ENCODE measurements at places on chromosomes 5 and 9.
A peak's percentile ranks its signal among the peaks of the same experiment; 100 is the strongest.

GRCh38 chr9:77843076-77843870 lies 188.3 kb downstream of the GNAQ start:
- DNase-seq, result no peak

- no peak for DNase-seq
Observed at GRCh38 chr5:53785924-53786323, 225.5 kb downstream of the NDUFS4 start.

- no peak for DNase-seq
Observed at GRCh38 chr9:133344071-133344470, 3.9 kb downstream of the MED22 start.

GRCh38 chr5:32342656-32343055 lies 29.9 kb upstream of the MTMR12 start:
- DNase-seq, result no peak

DNA sequence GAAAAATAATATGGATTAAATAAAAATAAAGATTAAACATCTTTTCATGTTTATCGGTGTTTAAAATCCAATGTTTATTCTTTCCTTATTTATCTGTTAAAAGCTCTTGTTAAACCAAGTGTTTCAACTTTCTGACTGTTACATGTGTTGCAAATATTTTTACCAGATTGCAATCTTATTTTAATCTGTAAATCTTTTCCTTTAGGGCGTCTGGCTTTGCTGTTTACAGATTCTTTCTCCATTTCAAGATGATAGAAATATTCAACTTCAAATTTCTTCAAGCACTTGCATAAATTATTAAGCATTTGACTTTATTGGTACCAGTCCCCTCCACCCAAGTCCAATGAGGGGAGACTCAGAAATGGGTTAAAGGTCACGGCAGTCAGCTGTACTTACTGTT lies 16.9 kb upstream of the ABCA1 start:
- no peak for DNase-seq

DNA sequence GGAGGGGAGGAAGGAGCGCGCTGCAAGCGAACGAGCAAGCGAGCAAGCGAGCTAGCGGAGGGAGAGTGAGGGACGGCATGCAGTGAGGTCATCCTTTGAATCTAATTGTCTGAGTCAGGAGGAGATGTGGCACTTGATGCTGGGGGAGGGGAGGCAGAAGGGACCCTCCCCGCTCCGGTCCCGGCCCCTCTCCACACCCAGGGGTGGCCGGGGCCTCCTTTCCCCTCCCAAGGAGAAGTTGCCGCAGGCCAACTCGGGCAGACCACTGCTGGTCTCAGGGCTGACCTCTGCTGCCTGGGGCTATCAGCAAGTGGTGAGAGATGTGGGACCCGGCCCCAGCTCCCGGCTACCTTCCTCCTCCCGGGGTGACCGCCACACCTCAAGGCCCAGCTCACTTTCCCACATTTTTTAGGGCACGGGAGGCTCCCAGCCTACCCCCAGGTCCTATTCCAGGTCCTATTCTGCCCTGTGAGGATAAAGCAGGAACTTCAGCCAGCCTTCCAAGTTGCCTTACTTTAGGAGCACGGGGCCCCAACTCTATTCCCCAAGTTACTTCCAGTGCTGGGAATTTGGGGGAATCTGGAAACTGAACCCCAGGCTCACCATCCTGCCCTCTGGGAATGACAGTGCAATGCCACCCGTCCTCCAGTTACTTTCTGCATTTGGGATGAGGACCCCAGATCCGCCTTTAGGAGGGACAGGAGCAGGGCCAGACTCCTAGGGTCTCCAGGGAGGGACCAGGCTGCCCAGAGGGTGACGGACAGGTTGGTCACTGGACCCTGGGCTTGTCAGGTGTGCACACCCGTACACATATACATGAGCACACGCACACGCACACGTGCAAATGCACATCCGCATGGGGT lies 11.1 kb downstream of the CNTFR start:
- no peak for DNase-seq

DNA sequence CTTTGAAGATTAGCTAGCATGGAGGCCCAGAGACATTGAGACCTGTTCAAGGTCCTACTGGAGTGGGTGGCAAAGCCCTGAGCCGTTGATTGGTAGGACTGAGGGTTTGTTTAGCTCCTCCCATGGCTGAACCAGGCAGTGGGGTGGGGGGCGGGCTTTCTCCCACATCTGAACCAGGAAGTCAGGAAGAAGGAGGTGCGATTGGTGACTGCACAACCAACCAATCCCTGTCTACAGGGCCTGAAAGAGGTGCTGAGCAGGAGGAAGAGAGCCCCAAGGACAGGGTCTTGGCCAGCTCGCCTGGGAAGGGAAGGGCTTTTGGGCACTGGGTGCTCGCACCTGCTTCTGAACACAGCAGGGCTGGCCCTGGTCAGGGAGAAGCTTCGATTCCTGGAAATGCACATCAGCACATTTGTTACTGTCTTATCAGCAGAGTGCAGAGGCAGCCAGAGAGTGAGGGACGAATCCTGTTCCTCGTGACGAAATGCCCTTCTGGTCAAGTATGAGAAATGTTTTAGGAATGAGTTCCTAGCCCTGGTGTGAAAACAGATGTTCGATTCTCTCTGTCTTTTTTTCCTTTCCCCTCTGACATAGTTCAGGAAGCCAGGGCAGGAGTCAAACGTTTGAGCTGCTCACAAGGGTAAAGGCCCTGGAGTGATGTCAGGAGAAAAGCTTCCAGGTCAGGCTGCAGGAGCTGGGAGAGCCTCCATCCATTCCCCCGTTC lies 294.8 kb upstream of the KLF4 start:
- peak; percentile 34 for DNase-seq

GRCh38 chr9:132637801-132638200 lies 32.0 kb downstream of the DDX31 start:
- DNase-seq, result no peak

- no peak for DNase-seq
Observed at GRCh38 chr9:100586093-100586492, 8.2 kb downstream of the CAVIN4 start.

- DNase-seq, result no peak
Observed at GRCh38 chr5:137056676-137057075, 442.4 kb downstream of the SPOCK1 start.

- DNase-seq, result no peak
Observed at GRCh38 chr5:93570294-93571113, 10.5 kb downstream of the NR2F1-AS1 start.

DNA sequence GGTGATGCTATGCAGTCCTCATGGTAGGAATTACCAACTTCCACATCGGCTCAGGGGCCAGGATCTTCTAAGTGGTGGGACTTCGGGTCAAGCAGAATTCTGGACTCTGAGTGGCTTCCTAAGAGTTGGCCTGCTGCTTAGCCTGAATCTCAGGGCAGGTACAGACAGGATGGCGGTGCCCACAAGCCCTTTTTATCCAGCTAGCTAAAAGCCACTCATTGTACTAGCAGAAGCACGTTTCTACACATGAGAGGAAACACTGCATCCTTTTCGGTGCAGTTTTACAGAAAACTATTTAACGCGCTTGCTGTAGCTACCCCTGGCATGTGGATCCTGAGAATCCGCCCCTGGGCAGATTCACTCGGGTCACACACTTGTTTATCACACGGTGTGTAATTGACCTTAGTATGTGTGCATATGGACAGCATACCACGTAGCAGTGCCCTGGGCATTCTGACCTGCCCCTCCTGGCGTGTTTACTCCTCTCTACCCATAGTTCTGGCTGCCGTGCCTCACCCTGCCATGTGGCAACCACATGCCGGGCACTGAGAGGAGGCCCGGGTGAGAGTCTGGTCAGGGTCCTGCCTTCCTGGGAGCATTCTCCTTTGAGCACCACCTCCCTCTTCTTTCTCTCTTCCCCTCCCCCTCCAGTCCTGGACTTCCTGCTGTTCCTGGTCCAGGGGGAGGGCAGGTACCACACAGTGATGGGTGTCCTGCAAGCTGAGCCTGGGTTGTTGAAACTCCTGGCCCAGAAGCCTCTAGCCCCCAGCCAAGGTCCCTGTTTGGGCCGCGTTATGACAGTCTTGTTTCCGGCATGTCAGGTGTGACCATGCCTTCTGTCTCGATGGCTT lies 65.9 kb downstream of the DAB2IP start:
- DNase-seq, result no peak

- no peak for DNase-seq
Observed at GRCh38 chr5:27769748-27770402, 731.5 kb upstream of the CDH9 start.

- DNase-seq, result no peak
Observed at GRCh38 chr9:77013206-77013931, 6.1 kb upstream of the FOXB2 start.

GRCh38 chr5:15914638-15915037 lies 265.0 kb downstream of the MARCHF11 start:
- no peak for DNase-seq

DNA sequence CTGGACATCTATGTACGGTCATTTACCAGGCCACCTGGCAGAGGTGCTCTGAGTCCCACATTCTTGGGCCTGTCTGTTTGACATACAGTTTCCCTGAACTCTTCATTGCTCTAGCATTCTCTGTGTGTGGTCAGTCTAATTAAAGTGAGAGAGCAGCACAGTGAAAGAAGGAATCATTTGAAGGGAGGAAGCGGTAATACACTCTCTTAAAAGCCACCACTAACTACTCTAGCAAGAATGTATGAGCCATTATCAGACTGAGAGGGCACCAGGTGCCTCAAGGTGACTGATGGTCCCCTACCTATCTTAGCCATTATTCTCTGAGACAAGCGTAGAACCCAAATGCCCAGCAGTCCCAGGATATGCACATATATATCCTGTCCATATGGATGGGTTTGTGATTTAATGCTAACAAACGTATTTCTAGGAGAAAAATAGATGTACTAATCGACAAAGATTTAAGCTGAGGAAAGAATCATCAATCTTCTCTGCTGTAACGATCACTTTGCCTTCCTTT lies 527.2 kb downstream of the PRELID2 start:
- DNase-seq, result no peak

- DNase-seq, result no peak
Observed at GRCh38 chr9:134324359-134325095, 1.7 kb upstream of the RXRA start.

- DNase-seq, result no peak
Observed at GRCh38 chr9:130465383-130466096, 20.8 kb downstream of the ASS1 start.

- no peak for DNase-seq
Observed at GRCh38 chr9:16591092-16591491, 279.4 kb downstream of the BNC2 start.

DNA sequence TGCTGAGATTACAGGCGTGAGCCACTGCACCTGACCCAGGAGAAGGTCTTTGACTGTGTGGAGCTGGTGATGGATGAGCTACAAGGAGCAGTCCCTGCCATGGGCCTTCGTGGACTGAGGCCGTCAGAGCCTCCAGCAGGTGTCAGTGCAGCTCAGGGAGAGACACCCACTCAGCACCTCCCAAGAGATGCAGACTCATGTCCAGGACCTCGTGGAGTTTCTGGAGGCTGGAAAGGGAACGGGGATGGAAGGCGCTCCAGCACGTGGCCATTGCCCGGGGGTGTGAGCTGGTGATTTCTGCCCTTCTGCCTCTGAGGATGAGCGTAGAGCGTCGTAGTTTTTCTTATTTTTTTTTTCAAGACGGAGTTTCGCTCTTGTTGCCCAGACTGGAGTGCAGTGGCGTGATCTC lies 9.5 kb downstream of the TOR4A start:
- no peak for DNase-seq

GRCh38 chr5:73369278-73369677 lies 79.3 kb downstream of the FOXD1 start:
- no peak for DNase-seq

- DNase-seq, result no peak
Observed at GRCh38 chr9:13804532-13804931, 509.4 kb downstream of the NFIB start.

DNA sequence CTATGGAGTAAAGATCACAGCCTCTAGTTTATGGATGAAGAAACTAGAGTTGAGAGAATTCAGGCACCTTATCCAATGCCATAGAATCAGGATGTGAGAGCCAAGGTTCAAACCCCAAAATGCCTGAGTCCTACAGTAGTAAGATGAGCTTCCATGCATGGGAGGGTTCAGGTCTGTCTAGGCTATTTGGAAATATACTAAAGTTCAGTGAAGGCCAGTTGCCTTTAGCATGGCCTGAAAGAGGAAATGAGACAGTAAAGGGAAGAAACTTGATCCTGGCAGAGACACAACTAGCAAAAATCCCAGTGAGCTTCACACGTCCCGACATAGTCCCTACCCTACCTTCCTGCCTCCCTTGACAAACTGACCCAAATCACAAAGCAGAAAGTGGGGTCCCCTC lies 317.0 kb downstream of the RASEF start:
- DNase-seq, result no peak

DNA sequence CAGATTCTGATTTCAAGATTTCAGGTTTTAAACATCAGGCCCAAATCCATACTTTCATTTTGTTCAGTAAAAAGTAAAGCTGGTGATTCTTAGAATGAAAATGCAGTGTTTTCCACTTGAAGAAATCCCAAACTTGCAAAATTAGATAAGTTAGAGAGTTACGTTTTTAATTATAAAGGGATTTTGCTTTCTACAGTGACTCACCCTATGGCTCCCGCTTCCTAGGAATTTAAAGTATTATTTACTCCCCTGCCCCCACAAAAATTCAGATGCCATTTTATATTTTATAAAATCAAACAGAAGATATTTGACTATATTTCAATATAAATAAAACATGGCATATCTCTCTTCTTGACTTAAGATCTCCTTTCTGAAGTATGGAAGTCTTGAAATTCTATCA lies 402.9 kb downstream of the ZSWIM6 start:
- DNase-seq, result no peak

DNA sequence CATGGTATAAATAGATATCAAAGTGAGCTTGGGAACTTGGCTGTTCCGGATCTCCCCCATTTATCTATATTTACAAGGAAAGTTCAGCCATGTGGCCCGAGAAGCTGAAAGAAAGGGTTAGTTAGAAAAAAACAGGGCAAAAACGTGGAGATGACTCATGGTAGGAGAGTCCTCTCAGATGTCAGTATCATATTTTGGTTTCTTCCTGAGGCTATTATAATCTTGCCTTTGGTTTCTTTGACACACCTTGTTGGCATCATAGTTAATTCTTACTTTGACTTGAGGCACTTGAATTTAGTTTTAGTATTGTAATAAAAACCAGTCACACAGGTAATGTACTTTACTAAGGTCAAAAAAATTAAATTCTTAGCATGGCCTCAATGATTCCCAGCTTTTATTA lies 59.9 kb downstream of the GABRA6 start:
- no peak for DNase-seq

DNA sequence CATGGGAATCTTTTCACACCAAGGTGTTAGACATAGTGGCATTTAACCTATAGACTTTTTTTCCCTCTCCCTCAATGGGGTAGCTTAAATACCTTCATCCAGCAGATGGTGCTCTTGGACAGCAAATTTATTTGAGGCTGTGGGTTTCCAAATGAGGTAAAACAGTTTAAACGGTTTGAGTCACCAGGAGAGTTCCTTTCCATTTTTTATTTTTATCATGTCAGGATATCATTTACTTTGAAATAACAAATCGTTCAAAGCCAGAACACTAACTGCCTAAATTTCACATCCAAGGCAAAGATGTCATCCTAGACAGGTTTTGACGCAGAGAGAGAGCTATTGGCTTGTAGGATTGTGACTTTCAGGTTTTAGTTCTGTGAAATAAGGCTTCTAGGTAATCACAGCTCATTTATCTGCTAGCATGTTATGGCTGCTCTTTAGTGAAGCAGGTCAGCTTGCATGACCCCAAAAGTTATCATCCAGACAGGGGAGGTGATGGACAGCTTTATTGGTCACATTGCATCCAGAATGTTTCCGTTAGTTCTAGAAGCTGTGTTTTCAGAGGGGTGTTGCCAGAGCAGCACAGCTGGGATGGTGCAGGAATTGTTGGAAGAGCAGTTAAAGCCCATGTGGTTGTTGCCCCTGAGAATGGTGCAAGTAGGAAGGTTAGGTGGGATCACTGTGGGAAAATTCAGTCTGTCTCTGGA lies 69.8 kb downstream of the KDM4C start:
- no peak for DNase-seq

Data from amniotic stem cell (primary cell).